ENCODE measurements at places on chromosomes 12 and 14.

DNA sequence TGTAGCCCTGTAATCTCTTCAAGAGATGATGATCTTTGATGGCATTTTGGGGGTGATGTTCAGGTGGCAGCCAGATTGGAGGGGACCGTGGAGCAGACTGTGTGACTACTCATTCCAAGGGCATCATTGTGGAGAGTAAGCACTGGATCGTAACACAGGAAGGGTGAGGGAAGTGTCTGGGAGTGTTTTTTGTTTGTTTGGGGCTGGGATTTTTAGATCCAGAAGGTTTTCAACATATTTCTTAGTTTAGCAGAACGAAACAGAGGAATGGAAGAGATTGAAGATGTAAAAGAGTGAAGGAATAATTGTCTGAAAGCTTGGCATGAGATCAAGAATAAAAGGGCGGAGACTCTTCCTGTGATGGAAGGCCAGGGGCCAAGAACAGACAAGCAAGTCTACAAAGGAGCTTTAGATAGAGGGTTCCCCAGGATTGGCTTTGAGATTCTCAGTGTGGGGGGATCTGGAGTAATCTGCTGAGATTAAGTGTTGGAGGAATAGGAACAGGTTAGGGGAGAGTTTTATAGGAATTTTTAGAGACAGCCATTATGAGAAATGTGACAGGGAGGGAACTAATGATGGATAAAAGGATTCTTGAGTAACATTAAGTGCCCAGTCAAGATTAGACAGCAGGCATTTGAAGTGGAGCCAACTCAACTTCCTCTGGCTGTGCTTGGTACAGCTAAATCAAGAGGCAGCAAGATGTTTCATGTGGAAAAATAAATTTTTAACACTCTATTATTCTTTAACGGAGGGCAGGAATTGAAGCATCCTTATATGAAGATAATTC lies 79.7 kb upstream of the REP15 start:
- no peak for DNase-seq

GRCh38 chr12:78916845-78917480 lies 52.4 kb downstream of the SYT1 start:
- peak; percentile 39 for DNase-seq

- no peak for DNase-seq
Measured at GRCh38 chr14:74948228-74949175, 6.9 kb downstream of the PGF start.

- no peak for DNase-seq
Measured at GRCh38 chr14:64562436-64562835, 12.7 kb downstream of the PPP1R36 start.

DNA sequence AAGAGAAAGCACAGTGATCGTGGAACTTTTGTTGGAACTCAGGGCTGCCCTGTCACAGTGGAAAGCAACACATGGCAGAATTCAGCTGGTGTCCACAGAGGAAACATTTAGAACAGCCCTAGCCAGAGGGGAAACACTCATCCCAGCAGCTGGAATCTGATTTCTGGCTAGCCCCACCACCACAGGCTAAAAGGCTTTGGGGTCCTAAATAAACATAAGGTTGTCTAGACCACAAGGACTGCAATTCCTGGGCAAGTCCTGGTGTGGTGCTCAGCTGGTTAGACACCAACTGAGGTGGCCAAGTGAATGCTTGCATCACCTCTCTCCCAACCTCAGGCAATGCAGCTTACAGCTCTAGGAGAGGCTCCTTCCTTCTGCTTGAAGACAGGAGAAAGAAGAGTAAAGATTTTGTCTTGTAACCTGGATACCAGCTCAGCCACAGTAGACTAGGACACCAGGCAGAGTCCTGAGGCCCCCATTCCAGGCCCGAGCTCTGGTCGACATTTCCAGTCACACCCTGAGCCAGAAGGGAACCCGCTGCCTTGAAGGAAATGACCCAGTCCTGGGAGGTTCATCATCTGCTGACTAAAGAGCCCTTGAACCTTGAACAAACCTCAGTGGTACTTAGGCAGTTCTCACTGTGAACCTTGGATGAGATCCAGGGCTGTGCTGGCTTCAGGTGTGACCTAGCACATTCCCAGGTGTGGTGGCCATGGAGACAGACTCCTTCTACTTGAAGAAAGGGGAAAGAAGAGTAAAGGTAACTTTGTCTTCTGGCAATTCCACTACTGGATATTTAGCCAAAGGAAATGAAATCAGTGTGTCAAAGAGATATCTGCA lies 85.4 kb upstream of the PLXNC1 start:
- no peak for DNase-seq

GRCh38 chr14:38389681-38390080 lies 133.8 kb upstream of the CLEC14A start:
- no peak for DNase-seq

- no peak for DNase-seq
Measured at GRCh38 chr12:55002355-55002754, 17.4 kb upstream of the NEUROD4 start.

GRCh38 chr14:104770851-104771272 lies 17.9 kb downstream of the SIVA1 start:
- DNase-seq, result no peak

GRCh38 chr14:89798212-89798773 lies 156.2 kb downstream of the EFCAB11 start:
- no peak for DNase-seq

DNA sequence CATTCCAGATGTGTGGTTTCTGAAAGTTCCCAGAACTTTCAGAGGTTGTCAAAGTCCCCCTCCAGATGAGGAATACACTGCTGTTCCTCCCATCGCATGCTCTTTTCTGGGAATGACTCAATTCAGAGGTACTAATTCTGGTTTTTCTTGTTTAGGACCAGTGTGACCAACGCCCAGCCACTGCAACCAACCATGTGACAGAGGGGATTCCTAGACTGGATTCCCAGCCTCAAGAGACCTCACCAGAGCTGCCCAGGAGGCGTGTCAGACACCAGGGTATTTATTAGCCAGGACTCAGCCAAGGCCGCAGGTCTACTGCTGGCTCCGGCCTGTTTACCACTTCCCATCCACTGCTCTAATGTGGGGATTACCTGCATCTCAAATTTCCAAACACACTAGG lies 24.2 kb downstream of the TRAFD1 start:
- DNase-seq, result no peak

DNA sequence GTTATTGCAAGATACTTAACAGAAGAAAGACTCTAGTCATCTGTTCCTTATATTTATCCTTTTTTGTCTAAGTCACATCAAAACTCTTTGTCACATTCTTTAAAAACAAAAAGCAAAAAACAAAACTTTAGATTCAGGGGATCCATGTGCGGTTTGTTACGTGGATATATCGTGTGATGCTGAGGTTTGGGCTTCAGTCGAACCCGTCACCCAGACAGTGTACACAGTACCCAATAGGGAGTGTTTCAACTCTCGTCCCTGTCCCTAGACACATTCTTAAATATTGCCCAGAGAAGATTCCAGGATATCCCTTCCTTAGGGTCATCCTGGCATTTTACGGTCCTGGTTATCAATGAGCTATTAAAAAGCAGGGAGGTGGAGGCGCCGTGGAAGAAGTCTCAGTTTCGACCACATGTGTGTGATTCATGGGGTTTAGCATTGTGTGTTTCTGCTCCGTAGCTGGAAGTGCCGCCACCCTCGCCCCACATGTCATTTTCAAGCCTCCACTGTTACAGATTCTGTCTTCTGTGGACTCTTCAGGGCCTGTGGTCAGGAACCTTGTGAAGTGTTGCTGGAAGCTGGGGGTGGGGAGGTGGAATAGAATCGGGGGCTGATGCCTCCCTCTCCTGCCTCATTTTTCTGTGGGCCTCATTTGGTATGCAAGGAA lies 19.9 kb downstream of the CCND2 start:
- no peak for DNase-seq

All from fibroblast of the aortic adventitia (primary cell).